ENCODE measurements at places on chromosomes 4 and X.

- DNase-seq, result peak; percentile 0
Measured at GRCh38 chrX:151902813-151903591, 9.7 kb upstream of the MAGEA4 start.

DNA sequence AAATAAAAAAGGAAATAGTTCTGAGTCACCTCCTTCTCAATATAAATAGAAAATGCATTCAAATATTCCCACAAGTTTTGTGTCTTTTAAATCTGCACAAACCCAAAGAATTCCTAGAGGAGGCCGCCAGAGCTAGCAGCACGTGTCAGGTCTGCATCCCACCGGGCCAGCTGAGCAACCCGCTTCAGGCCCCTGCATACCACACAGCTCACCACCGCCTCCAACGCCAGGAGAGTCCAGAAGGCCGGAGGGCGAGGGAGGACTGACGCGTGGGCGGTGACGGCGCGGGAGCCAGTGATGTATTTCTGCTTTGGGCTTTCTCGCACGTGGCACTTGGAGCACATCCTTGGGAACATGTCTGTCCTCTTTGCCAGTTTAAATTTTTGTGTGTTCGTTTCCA lies 61.9 kb upstream of the CLDN34 start:
- DNase-seq, result no peak

GRCh38 chr4:141724646-141725045 lies 88.3 kb downstream of the IL15 start:
- no peak for DNase-seq

DNA sequence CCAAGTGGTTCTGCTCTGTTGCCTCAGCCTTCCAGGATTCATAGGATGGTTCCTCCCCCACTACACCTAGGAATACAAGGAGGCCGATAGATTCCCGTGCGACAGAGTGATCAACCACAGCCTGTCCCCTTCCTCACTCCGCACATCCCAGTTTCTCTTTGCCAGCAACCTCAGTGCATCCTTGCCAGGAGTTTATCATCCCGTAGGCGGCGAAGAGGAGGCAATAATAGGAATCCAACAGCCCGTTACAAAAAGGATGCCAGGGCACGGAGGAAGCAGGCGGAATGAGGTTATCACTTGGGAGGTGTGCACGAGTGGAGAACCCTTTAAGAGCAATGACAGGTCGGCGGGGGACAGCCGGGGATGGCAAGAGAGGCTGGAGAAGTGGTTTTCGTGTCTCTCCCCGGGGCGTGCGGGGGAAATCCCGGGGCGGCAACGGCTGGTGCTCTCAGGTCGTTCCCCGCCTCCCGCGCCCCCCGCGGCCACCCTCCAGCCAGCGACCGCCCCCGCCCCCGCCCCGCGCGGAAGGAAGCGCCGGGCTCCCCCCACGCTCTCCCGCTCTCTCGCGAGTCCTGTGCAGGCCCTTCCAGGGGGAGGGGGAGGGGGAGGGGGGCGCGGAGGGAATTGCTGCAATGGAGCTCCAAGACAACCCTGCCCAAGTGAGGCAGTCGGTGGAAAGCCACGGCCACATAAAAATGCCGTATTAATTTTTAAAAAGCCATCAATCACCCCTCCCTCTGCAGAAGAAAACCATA lies 1.6 kb downstream of the PPP3CA start:
- DNase-seq, result peak; percentile 31

DNA sequence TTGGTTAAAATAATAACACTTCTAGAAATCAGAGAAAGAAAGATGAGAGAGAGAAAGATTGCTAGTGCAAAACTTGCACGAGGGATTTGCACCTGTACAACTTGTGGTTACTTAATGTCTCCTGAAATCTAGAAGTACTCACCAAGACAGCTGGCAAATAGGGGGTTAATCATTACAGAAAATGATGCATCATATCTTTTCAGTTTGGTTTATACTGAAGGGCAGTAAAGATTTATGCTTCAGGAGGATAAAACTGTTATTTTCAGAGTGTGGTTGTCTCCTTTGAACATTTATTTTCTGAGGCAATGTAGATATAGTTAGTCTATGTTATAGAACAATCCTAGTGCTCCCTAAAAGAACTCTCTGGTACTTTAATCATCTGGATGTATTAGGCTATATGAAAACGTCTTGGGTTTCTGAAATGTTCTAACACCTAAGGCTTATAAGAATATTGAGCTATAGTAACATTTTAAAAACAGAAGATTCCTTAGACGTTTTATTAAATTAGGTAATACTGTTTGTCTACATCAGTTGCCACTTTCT lies 13.3 kb downstream of the ATOH1 start:
- DNase-seq, result no peak

- no peak for DNase-seq
Measured at GRCh38 chr4:147578593-147578992, 38.6 kb upstream of the TMEM184C start.

- no peak for DNase-seq
Measured at GRCh38 chr4:151599863-151600262, 160.9 kb downstream of the GATB start.

DNA sequence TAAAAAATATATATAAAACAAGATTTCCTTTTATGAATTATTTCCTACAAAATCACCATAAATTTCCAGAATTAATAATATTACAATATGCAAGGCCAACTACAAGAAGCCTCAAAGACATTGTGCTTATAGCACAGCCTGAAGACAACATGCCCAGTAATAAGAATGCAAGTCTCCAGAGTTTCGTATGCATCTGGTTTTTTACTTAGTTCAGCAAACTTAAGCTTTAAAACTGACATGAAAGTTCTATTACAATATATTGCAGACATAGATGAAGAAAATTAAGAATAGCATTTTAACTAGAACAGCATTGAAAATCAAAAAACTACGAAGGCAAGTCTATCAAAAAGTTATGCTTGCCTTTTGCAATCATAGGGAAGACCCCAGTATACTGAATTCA lies 107.6 kb downstream of the PRDM5 start:
- DNase-seq, result no peak

DNA sequence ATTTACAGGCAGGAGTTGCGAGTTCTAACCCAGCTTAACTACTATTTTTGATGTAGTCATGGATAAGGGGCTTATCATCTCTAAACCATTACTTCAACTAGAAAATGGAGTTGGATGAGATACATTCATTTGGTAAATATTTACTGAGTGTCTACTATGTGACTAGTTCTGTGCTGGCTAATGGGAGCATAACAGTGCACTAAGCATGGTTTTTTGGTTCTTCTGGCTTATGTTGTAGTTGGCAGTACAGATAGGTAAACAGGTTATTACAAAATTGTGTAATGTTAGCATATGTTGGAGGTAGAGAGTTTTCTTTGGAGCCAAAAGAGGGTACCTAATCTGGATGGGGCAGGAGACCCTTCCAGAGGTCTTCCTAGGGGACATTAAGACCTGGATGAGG lies 25.8 kb upstream of the PI4K2B start:
- no peak for DNase-seq

DNA sequence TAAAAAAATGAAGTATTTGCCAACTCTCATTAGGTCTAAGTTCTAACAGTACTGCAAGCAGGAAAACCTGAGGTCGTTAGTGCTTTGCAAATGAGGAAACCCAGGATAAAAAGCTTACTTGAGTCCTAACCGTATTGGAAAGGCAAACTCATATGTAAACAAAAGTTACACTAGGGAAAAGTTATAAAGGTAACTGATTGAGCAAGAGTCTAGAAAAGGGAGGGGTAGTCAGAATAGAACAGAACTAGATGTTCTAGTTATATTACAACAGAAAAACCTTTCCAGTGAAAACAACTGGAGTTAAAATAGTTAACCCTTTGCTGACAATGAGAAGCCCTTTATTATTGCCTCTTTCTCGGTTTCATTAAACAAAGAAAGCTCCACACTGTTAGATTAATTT lies 66.4 kb upstream of the MAOA start:
- no peak for DNase-seq

- peak; percentile 33 for DNase-seq
Measured at GRCh38 chr4:45663628-45664081, 460.2 kb downstream of the GABRG1 start.

- DNase-seq, result no peak
Measured at GRCh38 chrX:153475751-153476281, 5.4 kb upstream of the HAUS7 start.

DNA sequence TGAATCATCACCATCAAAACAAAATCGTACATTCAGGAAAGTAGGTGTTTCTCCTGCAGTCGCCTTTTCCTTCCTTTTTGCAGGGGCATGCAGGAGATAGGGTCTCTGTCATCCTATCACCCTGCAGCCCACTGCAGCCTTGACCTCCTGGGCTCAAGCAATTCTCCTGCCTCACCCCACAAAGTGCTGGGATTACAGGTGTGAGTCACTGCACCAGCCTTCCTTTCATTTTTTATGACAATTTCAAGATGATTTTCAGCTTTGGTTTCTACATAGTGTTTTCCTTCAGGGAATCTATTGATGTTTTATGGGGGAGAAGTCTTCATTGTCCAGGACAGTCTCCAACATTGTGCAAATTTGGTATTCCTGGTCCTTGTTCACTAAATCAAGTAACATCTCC lies 71.7 kb downstream of the USP38 start:
- DNase-seq, result no peak

DNA sequence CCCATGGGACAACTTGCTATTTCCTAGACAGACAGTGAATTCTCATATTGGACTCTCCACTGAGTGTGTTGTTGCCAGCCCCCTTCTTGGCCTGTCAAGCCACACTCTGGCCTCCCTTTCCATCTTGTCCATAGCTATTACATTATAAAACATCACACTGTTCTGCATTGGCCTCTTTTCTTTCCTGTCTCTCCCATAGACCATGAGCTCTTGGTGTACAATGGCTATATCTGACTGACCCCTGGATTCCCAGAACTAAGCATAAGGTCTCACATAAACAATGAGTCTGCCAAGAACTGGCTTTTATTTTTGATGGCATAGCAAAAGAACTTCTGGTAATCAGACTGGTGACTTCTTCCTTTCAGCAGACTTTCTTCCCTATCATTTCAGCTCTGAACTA lies 23.8 kb downstream of the STARD8 start:
- DNase-seq, result no peak

DNA sequence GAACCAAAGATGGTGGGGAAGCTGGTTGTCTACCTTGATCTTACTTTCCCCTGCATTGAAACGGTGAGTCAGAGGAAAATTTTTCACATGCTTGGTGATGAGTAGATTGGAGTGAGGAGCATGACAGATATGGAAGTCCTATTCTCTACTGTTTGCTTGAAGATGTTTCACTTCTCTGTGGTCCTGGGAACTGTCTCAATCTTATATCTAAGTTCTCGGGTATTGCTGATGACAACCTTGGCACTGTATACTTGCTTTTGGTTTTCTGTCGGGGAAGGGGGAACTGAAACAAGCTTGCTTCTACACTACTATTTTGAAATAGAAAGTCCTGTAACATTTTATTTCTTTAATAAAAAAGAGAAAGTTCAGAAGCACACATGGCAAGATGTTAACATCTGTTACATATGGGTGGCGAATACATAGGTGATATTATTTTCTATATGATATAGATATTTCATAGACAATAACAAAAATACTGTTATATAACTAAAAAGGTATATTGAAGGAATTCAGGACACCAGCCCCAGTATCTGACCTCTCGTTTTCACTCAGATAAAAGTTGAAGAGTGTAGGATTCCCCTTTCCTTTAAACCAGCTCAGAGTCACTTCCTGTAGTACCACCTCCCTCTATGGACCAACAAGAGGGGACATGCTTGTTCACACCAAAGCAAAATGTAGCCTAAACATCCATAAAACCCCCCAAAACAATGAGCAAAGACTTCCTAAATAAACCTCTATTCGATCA lies 88.8 kb downstream of the FMR1NB start:
- no peak for DNase-seq

DNA sequence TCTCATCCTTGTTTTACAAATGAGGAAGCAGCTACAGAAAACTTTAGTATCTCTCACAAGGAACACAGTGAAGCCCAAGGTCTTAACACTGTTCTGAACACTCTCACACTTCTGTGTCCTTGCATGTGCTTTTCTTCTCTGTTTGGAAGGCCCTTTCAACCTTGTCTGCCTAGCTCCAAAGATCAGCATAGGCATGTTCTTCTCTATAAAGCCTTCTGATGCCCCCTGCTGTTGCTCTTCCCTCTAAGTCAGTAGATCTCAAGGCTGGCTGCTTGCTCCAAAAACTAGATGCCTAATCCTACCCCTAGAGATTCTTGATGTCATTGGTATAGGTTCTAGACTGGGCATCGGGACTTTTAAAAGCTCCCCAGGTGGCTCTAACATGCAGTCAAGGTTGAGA lies 5.9 kb downstream of the APOO start:
- no peak for DNase-seq

GRCh38 chr4:141207961-141208360 lies 12.7 kb upstream of the ZNF330 start:
- no peak for DNase-seq

DNA sequence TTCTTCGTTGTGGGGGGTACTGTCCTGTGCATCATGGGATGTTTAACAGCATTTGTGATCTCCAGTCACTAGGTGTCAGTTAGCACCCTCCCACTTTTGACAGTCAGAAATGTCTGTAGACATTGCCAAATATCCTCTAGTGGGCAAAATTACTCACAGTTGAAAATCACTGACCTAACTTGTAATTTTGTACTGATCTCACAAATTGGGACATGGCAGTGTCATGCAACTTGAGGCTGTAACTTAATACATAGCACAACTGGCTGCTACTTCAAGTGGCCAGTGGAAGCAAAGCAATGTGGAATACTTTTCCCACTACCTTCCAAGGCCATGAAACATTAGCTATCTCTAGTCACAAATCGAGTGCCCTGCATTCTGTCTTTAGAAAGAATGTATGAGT lies 23.2 kb upstream of the TSPAN7 start:
- DNase-seq, result no peak
